ENCODE measurements at places on chromosomes 7 and 10.

DNA sequence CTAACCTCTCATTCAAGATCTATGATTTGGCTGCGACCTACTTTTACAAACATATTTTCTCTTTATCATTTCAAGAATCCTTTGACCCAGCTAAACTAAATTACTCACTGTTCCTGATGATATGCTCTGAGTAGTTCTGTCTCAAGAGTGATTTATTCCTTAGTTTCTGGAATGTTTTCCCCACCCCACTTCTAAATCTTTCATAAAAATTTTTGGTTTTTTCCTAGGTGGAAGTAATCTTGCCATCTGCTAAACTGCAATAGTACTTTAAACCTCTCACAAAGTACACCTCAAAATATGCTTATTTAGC is 170.8 kb downstream of the DNAJC1 start:
- DNase-seq = no peak

DNA sequence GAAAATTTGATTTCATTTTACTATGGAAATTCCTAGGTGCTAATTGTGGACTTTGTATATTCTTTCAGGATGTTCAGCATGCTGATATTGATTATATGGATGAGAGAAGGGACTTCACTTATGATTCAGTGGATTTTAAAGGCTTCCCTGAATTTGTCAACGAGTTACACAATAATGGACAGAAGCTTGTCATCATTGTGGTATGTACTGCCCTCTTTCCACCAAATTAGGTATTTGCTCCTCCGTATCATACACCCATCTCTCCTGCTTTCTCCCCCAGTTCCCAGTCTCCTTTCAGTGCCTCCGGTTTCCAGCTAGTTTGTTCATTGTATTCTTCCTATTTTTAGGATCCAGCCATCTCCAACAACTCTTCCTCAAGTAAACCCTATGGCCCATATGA is 34.6 kb downstream of the MGAM start:
- no peak for DNase-seq

- no peak for DNase-seq
Measured at GRCh38 chr7:46707973-46708372, 786.9 kb upstream of the IGFBP3 start.

DNA sequence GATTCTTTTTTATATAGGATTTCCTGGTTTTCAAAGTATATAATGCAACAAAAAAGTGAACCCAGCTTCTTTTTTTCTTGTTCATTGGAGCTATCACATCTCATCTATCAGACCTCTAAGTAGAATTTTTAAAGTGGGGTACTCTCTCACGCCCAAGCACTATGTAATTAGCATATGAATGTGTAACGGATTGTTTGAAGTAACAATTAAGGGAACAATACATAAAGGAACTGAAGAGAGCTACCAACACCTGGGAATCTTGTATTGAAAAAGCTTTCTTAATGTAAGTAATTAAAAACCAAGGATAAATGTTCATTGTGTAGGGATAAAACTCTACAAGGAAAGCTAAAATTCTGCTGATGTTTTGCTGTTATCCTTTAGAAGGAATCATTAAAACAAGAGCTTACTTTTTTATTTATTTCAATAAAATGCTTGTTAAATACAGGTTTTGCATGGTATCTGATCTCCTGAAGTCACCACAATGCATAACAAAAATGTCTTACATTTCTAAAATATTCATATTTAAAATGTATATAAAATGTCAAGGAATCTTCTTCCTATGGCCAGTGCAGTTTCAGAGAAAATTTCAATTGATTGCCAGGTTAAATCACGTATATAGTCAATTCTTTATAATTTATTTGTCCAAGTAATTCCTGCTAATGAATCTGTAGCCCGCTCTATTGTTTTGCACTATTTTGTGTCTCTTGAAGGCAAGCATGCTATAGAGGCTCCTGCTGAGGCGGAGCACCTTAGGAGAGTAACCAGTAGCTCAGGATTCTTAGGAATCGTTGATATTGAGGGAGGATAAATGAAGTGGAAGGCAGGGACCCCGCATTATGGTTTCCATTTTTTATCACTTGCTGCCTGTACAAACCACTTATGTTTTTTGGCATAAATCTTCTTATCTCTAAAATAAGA is 51.6 kb downstream of the PTPRZ1 start:
- DNase-seq = no peak

GRCh38 chr7:22572292-22572691 is 72.3 kb upstream of the STEAP1B start:
- no peak for DNase-seq

- no peak for DNase-seq
Measured at GRCh38 chr10:15369256-15370211, 1.6 kb downstream of the FAM171A1 start.

DNA sequence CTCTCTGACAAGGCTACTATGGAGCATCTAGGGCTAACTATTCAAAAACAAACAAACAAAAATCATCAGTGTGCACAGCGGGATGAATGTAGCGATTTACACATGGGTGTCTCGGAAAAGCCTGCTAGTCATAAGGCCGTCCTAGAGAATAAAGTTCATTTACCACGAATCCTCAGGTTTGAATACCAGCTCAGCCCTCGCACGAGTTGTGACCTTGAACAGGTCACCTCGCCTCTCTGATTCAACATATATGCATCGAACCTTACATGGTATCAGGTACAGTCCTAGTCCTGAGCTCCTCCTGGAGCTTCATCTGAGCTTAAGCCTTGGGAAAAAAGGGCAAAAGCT is 572 bp downstream of the ATP5MF start:
- DNase-seq = no peak

DNA sequence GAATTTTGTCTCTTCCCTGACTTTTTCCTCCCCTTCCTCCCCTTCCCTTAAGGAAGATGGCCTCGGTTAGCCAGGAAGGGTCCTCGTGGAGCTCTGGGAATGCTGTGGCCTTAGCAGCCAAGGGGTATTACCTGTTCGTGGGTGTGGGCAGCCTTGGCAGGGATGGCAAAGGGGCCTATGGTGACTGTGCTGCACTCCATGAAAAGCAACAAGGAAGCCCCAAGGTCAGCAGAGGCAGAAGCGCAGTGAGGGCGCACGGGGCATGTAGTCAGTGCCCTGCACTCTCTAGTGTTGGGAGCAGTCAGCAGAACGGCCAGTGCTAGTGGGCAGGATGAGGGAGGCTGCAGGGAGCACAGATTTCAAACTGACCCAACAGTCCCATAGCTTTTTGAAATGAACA is 191.8 kb downstream of the ADARB2 start:
- DNase-seq = no peak

GRCh38 chr7:80259-81067 is 111.9 kb upstream of the FAM20C start:
- DNase-seq = no peak

DNA sequence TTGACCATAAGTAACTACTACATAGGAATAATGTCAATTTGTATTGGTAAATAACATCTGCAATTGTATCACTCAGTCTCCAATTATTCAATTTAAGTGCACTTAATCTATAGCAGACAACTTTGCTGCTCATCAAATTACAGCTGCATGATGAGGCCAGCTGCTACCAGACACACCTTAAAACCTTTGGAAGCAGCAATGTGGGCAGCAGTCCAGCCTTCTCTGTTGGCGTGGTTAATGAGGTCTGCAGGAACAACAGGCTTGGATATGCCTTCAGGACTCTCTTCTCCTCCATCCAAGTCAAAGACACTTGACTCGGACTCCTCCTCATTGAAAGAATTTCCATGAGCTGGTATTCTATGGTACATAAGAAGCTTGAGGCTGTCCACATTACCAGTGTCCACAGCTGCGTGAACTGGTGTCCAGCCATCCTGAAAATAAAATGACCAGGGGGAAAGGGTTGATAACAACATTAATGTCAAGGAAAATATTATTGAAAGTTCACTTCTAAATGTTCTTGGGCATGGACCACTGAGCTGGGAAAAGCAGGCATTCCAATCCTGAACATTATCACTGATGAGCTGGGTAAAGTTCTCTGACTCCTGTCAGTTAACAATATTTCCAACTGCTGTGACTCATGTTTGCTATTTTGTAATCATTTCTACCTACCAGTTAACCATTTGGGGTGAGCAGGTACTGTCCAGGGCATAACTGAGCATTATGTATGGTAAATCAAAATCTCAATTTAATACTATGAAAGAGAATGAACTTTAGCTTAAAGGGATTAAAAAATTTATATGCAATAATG is 95.7 kb downstream of the CTTNBP2 start:
- no peak for DNase-seq

Data from activated effector memory CD4-positive, alpha-beta T cell treated with Interleukin-2 at 50 U/mL for 16 hours (primary cell).